ENCODE measurements at places on chromosomes 13 and 19.

DNA sequence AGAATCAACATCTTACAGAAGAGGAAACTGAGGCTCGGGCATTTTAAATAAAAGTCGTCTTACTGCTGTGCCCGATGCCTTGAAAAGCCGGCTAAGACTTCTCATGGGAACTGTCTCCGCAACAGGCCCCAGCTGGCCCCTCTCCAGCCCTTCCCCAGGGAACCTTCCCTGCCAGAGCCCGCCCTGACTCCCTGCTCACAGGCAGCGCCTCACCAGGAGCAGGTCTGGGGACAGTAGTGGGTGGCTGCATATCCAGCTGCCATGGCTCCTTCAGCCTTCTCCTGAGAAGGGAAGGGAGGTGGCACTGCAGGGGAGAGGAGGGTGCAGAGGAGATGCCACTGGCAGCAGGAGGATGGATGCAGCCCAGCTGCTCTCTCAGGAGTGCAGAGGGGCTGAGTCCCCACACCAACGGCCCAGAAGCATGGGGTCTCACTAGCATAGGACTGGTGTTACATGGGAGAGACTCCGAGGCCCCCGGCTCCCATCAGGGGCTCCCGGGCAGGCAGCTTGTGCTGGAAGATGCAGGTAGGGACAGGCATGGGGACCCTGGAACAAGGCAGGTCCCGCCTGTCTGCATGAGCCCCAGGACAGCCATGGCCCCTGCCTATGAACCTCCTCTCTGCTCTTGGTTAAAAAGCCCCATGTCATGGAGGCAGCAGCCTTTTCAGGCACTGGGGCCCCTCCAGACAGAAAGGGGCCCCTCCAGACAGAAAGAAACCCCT is 216.4 kb upstream of the SGCG start:
- H3K36me3 ChIP-seq: no peaks in the 10 kb centered on the region
- H3K27me3 ChIP-seq: peaks cover 9% of the 10 kb centered on the region
- no peak for DNase-seq
- no peaks in the 10 kb centered on the region for H3K4me1 ChIP-seq
- H3K4me3 ChIP-seq: no peak overlapping the region
- no peak overlapping the region for H3K27ac ChIP-seq

DNA sequence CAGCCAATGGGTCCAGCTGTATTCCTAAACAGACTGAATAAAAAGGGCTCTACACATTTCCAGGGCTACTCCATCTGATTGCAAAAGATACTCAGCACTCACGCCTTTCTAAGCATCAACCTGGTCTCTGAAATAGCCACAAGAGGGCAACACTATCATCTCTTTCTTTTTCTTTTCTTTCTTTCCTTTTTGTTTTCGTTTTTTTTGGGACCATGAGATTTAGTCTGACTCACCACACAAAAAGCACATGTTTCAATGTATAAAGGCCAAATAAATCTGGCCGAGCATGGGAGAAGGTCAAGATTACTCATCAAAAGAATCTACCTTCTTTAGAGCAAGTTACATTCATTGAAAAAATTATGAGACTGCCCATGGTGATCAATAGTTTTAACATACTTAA is 805.6 kb upstream of the ARGLU1 start:
- H3K4me3 ChIP-seq: no peak overlapping the region
- no peak overlapping the region for H3K27ac ChIP-seq
- no peak for DNase-seq
- H3K4me1 ChIP-seq: no peaks in the 10 kb centered on the region

- H3K27ac ChIP-seq: peak overlapping the region; percentile 97
- peak overlapping the region; percentile 47 for H3K4me3 ChIP-seq
- no peak for DNase-seq
These were observed 20.8 kb downstream of the MBNL2 start for GRCh38 chr13:97242755-97243497.

DNA sequence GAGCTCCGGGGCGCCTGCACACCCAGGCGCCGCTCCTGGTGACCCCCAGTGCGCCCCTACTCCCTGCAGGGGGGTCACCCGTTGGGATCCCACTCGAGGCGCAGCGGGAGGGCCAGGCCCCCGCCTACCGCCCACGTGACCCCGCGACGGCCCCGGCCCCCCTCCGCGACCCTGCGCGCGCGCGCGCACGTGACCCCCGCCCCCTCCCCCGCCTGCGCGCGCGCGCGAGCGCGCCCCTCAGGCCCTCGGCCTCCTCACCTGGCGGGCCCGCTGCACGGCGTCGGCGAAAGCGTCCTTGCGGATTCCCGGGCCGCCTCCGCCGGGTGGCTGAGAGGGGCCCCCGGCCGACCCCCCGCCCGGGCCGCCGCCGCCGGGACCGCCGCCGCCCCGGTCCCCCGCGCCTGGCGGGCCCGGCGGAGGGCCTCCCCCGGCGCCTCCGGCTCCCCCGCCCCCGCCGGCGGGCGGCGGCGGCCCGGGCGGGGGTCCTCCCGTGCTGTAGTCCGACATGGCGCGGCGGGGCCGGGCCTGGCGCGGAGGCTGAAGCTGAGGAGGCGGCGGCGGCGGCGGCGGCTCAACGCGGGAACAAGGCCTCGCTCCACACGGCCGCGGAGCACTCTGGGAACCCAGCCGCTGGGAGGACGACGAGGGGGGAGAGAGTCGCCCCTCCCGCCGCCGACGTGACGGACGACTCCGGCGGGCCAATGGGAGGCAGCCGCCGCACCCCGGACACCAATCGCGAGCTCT is at the start of gene KHSRP:
Gene KHSRP, minus strand, starts transcription at position 617 of the 744 bp plus-strand sequence. Its CDS starts 110 bp downstream, at position 507.
- H3K27me3 ChIP-seq: peaks cover 18% of the 10 kb centered on the region
- peak; percentile 31 for DNase-seq
- H3K27ac ChIP-seq: peak within 1 kb of the TSS; percentile 80
- peak within 1 kb of the TSS; percentile 96 for H3K4me3 ChIP-seq
- peaks cover 26% of the 10 kb centered on the region for H3K36me3 ChIP-seq

DNA sequence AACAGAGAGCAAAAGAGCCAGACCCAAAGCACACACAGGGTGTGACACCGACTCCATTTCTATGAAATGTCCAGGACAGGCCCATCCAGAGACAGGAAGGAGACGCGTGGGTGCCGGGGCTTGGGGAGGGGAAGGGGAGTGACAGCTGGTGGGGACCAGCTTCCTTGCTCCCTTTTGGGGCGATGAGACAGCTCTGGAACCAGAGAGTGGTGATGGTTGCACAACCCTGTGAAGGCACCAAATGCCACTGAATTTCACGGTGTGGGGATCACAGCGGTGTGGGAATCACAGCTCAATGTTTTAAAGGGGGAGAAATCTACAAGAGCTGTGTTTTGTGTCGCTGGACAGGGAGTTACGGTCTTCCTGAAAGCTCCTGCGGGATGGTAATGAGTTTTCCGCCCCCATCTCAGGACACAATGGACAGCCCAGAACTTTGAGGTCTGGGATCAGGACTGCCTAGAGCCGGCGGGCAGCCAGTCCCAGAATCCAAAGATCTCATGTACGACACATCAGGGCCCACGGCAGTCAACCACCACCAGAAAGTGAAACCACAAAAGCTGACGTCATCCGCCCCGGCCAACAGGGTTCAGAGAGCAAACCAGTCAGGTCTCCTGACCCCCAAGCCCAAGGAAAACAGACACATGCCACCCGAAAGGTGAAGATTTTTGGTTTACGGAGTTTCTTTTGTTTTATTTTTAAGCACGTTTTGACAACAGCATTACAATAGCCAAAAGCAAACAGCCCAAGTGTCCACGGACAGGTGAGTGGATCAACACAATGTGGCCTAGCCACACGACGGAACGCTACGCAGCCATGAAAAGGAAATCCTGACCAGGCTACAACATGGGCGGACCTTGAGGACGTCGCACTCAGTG is 7.3 kb downstream of the SGTA start:
- H3K27ac ChIP-seq: no peak overlapping the region
- peaks cover 15% of the 10 kb centered on the region for H3K4me1 ChIP-seq
- peaks cover 6% of the 10 kb centered on the region for H3K27me3 ChIP-seq
- no peak for DNase-seq
- H3K4me3 ChIP-seq: peak overlapping the region; percentile 67

Measured in endothelial cell (in vitro differentiated cells).